Activated naive CD4-positive, alpha-beta T cell treated with anti-CD3 and anti-CD28 coated beads for 36 hours (primary cell): ENCODE measurements at places on chromosomes 5 and 9. TPM values are rescaled to one million over a fixed set of nuclear protein-coding genes. Genes with fewer than 3 reads are reported as not detected.

The GFI1B gene
- total RNA-seq = not detected

The PRUNE2 gene
- 0.38 TPM for total RNA-seq

The SURF2 gene
- total RNA-seq = 16.2 TPM

The GALT gene
- total RNA-seq = 42.0 TPM

The TICAM2 gene
- total RNA-seq = 0.91 TPM

The FGD3 gene
- total RNA-seq = 58.8 TPM

The SPATA31E1 gene
- total RNA-seq = not detected
